ENCODE measurements at places on chromosomes 12 and 14.

GRCh38 chr14:74979029-74979428 lies 23.6 kb upstream of the PGF start:
- DNase-seq: no peak

DNA sequence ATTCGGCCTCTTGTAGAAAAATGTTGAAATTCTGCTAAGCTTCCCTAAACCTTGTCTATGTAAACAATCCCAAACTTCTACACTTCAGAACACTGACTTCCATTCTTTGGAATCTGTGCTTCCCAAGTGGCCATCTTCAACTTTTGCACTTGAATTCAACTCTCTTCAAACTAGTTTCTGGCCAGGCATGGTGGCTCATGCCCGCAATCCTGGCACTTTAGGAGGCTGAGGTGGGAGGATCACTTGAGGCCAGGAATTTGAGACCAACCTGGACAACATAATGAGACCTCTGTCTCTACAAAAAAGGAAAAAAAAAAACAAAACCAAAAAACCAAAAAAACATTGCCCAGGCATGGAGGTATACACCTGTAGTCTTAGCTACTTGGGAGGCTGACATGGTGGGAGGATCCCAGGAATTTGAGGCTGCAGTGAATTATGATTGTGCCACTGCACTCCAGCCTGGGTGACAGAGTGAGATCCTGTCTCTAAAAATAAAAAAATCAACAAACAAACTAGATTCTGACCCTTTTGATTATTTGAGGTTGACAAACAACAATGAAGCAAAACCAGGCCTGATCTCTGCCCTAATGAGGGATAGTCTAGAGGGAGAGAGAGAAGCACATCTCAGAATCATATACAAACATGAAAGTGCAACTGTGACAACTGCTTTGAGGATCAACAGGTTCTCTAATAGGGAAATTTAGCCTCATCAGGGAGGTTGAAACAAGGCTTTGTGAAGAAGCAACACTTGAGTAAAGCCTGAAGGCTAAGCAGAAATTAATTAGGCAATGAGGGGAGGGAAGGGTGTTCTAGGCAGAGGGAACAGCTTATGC lies 11.6 kb upstream of the C12orf75 start:
- no peak for DNase-seq

GRCh38 chr12:120263748-120264085 lies 1.8 kb downstream of the PXN start:
- DNase-seq: no peak

DNA sequence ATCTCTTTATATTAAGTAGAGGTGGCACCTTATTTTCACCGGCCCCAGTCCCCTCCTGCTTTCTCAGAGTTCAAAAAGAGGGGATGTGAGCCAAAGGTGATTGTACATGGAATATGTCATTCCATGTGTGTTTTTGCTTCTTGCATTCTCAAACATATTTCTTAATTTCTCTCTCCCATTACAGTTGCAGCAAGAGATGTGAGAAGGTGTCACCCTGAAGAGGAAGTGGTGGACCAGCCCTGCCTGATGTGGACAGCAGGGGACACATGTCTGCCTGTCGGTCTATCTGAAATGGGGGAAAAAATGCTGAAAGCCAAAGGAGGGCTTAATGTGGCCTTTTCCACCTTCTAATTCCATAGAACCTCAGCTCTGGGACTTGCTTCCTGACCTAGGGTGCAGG lies 1.9 kb upstream of the FOXN3 start:
- no peak for DNase-seq

- DNase-seq: no peak
Measured at GRCh38 chr12:28603801-28604200, 413.5 kb downstream of the CCDC91 start.

DNA sequence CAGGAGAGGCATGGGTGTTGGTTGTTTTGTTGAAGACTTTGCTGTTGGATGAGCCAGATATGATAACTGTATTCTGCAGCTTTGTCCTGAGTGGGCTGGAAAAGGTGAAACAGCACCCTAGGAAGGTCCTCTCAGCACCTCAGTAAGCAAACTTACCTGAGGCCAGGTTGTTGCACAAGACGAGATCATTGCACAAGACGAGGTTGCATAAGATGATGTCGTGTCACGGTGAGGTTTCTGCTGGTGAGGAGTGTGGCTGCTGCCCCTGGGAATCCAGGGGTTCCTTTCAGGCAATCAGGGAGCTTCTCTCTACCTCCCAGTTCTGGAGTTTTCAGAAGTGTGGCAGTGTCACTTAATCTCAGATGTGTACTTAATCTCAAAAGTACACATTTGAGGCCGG lies 85.6 kb downstream of the GLT1D1 start:
- no peak for DNase-seq

DNA sequence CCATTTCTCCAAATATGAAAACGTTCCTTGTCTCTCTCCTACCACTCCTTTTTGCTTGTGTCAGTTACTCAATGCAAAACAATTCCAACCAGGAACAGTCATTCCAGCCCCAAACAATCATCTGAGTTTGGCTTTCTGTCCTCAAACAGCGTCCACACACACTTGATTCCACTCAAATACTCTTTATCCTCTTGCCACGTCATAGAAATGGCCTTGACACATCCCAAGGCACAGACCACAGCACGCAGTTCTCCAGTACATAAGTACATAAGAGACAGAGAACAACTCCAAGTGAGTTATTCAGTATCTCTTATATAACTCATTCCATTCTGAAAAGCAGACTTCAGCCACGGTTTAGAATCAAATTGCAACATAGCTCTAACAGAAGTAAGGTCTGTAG lies 299.2 kb downstream of the RPS29 start:
- DNase-seq: no peak

DNA sequence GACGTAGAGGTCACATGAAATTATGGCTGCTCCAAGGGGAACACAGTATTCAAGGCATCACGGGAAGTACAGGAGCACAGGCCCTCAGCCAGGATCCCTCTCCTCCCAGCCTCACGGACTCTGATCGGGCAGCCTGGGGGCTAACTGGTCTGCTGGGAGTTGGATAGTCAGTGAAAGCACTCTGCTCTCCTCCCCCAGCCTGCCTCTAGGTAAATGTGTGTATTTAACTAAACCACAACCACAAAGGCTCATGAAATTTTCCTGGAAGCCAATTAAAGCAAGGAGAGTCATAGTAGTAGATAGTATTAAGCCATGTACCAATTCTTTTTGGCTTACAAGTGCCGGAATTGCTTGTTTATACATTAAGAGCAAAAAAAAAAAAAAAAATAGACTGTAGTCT lies 254.3 kb downstream of the MSRB3 start:
- no peak for DNase-seq

- DNase-seq: no peak
Measured at GRCh38 chr14:51711505-51711904, 59.8 kb downstream of the FRMD6 start.

- no peak for DNase-seq
Measured at GRCh38 chr14:76955575-76956315, 72.8 kb downstream of the IRF2BPL start.

DNA sequence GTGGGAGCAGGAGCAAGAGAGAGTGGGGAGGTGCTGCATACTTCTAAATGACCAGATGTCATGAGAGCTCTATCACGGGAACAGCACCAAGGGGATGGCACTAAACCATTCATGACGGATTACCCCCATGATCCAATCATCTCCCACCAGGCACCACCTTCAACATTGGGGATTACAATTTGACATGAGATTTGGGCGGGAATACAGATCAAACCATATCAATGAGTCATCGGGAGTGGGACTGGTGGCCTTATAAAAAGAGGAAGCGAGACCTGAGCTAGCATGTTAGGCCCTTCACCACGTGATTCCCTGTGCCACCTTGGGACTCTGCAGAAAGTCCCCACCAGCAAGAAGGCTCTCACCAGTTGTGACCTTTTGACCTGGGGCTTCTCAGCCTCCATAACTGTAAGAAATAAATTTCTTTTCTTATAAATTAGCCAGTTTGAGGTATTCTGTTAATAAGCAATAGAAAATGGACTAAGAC lies 28.7 kb downstream of the COX8C start:
- no peak for DNase-seq

Data from NCI-H187 (cell line).